T47D (cell line): ENCODE measurements at places on chromosomes 13 and 19.

GRCh38 chr13:25927363-25927762 lies 124.5 kb downstream of the SHISA2 start:
- no peak for DNase-seq

DNA sequence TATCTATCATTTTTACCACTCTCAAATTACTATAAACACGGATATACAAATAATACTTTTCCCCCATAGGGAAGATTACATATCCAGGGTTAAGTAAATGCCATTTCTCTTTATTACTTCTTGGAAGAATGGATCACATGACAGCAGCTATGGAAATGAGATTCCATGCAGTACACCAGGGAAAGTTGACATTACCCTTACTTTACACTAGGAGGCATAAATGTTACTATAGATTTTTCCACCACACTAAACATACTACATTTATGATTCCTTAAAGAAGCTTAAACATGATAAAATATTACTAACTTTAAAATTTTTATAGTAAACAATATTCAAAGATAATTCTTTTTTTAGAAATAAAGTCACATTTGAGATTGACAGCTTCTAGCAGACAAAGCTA lies 611.4 kb downstream of the PCDH9 start:
- DNase-seq = peak; percentile 35

- no peak for DNase-seq
These were observed 9.2 kb downstream of the ADGRE2 start for GRCh38 chr19:14769201-14769600.

DNA sequence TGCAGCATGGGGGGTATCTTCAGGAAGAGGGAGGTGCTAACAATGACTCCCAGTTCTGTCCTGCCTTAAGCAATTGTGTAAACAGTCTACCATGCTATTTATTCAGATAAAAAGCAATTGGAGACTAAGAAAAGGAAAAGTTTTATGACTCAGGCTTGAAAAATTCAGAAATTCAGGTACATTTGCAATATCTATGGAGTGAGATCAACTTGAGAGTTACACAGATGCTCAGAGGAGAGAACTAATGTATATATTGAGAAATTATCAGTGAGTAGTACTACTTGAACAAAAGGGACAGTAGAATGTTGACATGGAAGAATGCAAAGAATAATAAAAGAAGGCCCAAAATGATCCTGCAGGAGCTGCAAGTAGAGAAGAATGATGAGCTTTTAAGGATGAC lies 277.6 kb upstream of the DACH1 start:
- DNase-seq = no peak

- no peak for DNase-seq
These were observed 281.8 kb upstream of the KLHL1 start for GRCh38 chr13:70390064-70390463.

DNA sequence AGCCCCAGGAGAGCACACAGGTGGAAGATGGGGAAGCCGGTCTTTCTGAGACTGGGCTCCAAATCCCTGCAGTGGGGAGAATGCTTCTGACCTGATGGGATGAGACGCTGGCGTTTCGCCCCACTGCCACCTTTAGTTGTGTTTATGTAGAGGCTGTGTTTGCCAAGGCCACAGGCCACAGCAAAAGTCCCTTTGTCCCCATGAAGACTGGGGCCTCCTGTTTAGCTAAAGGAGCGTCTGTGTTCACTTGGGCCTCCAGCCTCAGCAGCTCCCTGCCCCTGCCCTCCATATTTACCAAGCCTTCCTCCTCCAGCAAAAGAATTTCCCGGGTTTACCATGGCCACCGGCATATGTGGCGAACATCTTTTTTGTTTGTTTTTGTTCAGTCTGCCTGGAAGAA lies 10.4 kb upstream of the KLK14 start:
- peak; percentile 94 for DNase-seq

GRCh38 chr19:37172368-37173366 lies at the start of gene ZNF585A:
ZNF585A (minus strand) TSS chr19:37172695; CDS start chr19:37169910, 2,785 bp downstream.
- peak; percentile 42 for DNase-seq

- DNase-seq = no peak
These were observed 336.5 kb downstream of the FOXO1 start for GRCh38 chr13:40329781-40330485.

DNA sequence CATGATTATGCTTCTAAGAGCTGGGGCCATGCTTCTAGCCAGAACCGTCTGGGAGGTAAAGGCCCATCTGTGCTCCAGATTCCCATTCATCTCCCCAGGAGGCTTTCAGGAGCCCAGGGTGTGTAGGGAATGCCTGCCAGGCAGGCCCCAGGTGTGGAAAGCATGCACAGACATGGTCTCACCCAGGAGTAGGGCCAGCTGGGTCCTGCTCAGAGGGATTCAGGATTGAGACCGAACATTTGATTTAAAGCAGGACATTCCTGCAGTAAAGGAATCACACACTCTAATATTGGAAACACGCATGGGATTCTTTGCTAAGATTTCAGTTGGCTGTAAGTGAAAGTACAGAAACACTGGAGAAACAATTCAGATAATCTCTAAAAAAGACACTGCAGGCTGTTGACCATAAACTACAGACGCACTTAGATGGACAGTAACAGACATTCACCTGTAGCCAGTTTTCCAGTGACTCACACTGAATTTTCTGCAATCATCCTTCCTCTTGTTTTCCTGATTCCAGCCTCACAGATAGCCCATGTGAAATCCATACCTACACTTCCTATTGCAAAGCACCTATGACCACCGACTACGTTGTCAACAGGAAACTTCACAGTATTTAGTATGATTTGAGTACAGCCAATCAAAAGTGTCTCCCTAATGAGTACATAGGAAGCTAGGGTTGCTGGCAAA lies 257.8 kb downstream of the TBC1D4 start:
- DNase-seq = no peak

- DNase-seq = no peak
These were observed 14.2 kb downstream of the TSSK6 start for GRCh38 chr19:19500975-19501644.

GRCh38 chr13:111314852-111315251 lies 5.6 kb upstream of the TEX29 start:
- no peak for DNase-seq

GRCh38 chr19:8684001-8684902 lies 14.3 kb downstream of the ACTL9 start:
- DNase-seq = no peak

DNA sequence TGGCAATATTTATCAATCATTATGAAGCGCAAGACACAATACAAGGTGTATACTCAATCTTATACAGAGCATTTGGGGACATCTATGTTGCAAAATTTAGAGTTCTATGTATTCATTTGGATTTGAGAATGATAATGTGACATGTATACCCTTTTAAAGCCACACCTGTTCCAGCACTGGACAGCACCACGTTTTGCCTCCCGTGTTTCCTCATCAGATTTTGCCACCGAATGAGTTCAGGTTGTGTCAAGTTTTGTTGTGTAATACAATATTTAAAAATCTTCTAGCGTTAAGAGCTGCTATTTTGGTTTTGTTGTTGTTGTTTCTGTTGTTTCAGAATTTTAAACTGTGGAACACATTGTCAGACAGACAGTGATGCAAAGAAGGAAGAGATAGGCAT lies 568.3 kb upstream of the GPC6 start:
- no peak for DNase-seq

DNA sequence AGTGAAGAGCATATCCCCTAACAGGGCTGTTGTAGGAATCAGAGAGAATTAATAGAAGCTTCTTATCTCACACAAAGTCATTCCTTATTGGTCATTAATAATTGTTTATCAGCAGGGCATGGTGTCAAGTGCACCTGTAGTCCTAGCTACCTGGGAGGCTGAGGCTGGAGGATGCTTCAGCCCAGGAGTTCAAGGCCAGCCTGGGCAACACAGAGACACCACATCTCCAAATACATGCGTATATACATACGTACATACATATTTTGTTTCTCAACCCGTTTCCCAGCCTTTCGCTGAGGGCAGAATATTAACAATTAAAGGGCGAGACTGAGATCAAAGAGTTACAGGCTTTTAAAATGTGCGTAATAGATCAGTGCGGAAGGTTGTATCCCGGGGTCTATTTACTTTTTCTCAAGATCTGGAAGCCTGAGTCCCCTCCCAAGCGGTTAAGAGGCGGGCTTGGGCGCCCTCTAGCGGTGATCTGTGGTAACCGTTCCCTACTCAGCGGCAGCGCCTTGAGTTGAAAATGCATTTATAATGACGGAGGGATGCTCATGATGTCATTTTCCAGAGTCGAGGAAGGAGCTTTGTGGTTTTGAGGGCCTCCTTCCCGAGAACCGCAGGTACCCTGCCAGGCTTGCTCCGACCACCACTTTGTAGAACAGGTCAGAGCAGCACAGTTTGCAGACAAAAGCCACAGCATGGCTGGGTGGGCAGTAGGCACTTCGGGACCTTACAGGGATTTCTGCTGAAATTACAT lies 169.6 kb upstream of the GPR12 start:
- peak; percentile 53 for DNase-seq

DNA sequence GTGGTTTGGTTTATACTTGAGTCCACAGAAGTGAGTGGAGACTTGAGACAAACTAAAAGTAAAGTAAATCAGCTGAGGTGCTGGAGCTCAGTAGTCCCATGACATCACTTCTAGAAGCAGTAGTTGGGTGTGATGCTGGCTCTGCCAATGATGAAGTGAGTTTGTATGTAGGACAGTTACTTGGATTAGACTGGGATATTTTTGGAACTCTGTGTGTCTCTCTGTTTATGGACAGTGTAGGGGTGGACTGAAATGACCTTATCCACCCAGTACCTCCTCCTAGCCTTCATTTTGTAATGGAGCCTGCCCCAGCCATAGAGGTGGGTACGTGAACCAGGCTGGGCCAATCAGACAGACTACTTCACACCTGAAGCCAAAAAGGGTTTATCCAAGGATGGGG lies 52.2 kb downstream of the POLR1D start:
- DNase-seq = no peak

DNA sequence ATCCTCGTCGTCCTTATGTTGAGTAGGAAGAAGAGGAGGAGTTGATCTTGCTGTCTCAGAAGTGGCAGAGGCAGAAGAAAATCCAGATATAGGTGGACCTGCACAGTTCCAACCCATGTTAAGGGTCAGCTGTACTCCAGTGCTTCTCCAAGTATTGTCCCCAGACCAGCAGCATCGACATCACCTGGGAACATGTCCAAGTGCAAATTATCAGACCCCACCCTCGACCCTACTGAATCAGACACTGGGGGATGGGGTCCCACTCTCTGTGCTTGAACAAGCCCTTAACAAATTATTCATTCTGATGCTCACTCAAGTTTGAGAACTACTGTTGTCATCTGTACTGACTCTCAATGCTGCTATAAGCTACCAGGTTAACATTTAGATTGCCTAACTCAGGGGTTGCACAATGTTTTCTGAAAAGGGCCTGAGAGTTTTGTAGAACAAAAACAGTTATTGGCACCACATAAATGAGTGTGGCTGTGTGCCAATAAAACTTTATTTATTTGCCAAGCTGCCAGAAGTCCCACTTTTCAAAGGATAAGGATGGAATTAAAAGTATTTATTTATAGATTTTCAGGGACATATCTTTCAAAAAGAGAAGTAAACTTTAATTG lies 226.7 kb upstream of the IPO5 start:
- DNase-seq = no peak

GRCh38 chr13:48299591-48299990 lies 4.0 kb upstream of the RB1 start:
- DNase-seq = no peak

GRCh38 chr13:78742659-78743058 lies 83.7 kb upstream of the OBI1 start:
- DNase-seq = no peak

- DNase-seq = peak; percentile 69
These were observed 13.8 kb downstream of the OR7D4 start for GRCh38 chr19:9205501-9206113.

GRCh38 chr13:50998326-50998725 lies 88.7 kb downstream of the RNASEH2B start:
- DNase-seq = no peak

DNA sequence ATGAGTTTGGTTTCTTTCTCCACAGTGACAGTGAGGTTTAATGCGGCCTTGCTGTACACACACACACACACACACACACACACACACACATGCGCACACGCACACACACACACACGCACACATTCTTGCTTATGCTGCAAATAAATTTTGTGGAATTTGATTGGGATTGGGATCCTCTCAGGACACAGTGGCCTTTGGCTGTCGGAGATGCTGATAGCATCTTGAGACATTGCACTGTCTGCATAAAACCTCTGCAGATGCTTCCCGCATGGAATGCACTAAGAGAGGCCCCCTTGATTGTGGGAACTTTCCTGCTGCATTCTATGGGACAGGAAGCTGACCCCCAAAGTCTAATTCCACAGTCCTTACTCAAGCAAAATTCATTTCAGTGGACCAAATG lies 145.6 kb downstream of the FLT1 start:
- DNase-seq = no peak

DNA sequence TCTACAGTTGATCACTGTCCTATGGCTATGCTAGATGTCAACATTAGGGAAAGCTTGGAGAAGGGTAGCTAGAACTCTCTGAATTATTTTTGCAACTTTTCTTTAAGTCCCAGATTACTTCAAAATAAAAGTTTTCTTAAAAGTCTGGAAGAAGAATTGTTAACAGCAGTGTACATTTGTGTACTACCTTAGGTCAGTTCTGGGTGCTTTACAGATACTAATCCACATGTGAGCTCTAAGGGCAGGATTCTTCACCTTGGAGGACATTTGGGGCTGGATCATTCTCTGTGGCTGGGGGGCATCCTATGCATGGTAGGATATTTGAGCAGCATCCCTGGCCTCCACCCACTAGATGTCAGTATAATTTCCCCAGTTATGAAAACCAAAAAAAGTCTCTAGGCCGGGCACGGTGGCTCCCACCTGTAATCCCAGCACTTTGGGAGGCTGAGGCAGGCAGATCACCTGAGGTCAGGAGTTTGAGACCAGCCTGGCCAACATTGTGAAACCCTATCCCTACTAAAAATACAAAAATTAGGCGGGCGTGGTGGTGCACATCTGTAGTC lies 2.8 kb downstream of the BRME1 start:
- DNase-seq = peak; percentile 47

DNA sequence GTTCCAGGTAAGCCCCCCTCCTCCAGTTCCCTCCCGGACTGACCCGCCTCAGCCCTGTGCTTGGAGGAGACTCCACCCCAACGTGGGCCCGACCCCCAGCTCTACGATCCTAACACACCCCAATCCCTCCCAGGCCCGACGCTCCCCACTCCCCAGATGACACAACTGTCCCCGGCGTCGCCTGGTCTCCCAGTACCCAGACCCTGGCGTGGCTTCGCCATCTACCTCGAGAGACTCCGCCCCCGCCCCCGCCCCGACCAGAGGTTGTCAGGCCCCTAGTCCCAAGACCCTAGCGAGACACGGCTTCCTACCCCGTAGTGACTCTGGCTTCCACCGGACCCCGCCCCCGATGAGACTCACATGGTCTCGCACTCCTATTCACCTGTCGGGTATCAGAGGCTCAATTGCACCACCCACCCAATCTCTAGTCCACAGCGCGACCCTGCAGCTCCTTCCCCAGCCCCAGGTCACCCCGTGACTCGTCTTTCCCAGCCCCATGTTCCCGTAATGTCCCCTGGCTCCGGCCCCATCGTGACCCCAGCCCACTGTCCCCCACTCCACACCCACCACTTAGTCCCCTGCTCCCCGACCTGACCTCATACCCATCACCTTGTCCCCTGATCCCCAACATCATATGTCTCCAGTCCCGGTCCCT lies 2.9 kb downstream of the CD37 start:
- DNase-seq = no peak

- peak; percentile 34 for DNase-seq
These were observed 2.7 kb upstream of the SNAPC2 start for GRCh38 chr19:7917267-7918061.
